GM03348 (cell line): ENCODE measurements at places on chromosomes 5 and 9.
A peak's percentile ranks its signal among the peaks of the same experiment; 100 is the strongest.

GRCh38 chr9:106862821-106863720 is at the start of gene ZNF462:
TSS of gene ZNF462 (plus strand) at chr9:106863166. CDS start at chr9:106923384, 60,218 bp downstream.
- peak; percentile 58 for DNase-seq

DNA sequence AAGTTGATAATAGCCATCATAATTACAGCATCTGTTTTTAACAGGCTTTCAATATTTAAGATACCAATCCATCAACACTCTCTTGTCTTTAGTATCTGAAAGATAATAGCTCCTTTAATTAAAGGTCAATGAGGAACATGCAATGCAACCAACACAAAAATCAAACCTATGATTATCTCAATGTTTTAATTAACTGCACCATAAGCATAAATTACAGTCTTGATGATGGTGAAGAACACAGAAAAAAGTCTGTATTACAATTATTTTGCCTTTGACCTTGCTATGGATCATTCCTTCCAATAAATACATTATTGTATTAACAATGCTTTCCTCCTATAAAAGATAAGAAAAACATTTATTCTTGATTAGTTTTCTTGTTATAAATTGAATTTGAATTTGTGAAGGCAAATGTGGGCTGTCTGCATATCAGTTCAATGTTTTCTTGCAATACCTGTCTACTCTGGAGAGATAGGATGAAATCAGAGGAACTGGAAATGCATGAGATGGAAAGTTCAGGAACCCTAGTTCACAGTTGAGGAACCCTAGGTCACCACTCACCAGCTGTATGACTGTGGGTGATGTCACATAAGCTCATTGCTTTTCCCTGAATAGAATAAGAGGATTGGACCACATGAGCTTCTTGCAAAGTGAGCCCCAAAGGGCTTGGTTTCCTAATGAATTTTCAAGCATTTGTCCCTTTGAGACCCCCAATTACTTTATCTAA is 58.5 kb upstream of the ANXA1 start:
- DNase-seq: no peak

DNA sequence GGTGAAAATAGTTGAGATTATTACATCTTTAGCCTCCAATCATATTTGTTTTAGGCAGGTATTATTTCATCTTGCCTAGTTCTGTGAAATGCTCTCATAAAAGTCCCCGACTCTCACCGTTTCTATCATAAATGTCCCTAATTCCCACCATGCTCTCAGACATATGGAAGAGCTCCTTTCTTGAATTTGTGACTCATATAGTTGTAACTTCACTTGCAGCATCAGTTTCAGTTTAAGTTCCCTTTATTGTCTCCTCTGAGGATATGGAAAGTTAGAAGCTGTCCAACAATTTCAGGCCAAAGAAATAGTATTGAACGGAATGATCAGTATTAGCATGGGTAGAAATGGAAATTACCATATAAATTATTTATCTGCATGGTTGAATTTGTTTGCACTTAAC is 187.5 kb upstream of the NR4A3 start:
- no peak for DNase-seq

GRCh38 chr5:57302164-57302563 is 128.3 kb downstream of the GPBP1 start:
- DNase-seq: no peak

GRCh38 chr5:79898611-79899010 is 92.5 kb downstream of the MTX3 start:
- DNase-seq: no peak

- peak; percentile 82 for DNase-seq
Observed at GRCh38 chr9:76699971-76700370, 64.3 kb upstream of the PCA3 start.

GRCh38 chr9:89837162-89837933 is 232.5 kb downstream of the GADD45G start:
- no peak for DNase-seq

- DNase-seq: no peak
Observed at GRCh38 chr9:83744206-83744605, 36.4 kb upstream of the UBQLN1 start.

GRCh38 chr5:983238-983524 is 25.4 kb upstream of the NKD2 start:
- no peak for DNase-seq

DNA sequence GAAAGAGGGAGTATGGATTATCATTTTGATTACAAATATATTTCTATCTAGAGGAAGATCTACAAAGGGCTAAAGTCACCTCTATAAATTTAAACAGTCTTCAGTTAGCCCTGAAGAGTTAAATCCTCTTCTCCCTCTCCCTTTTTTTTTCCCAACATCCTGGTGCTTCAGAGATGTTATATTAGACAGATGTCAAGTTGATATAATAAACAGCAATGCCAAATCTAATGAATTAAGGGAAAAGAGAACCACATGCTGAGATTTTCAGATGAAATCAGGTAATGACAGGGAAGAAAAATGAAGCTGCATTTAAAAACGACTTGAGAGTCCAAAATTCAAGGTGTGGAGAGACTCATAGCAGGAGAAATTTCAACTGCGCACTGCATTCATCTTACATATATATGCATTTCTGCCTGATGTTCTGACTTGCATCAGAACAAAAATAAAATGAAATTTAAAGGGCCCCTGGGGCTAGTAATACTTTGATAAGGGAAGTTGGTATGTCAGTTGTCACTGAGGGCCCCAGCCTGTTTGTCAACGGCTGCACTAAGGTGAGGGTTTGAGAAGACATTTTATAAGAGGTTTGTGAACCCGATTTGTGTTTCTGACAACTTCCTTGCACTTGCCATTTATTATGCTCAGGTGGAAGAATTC is 338.9 kb upstream of the PANK3 start:
- DNase-seq: no peak

- DNase-seq: peak; percentile 84
Observed at GRCh38 chr5:168765551-168766425, 186.6 kb upstream of the PANK3 start.

GRCh38 chr9:28563291-28563934 is 990.1 kb upstream of the C9orf72 start:
- no peak for DNase-seq

GRCh38 chr9:109276469-109277440 is 44.1 kb downstream of the EPB41L4B start:
- DNase-seq: no peak

DNA sequence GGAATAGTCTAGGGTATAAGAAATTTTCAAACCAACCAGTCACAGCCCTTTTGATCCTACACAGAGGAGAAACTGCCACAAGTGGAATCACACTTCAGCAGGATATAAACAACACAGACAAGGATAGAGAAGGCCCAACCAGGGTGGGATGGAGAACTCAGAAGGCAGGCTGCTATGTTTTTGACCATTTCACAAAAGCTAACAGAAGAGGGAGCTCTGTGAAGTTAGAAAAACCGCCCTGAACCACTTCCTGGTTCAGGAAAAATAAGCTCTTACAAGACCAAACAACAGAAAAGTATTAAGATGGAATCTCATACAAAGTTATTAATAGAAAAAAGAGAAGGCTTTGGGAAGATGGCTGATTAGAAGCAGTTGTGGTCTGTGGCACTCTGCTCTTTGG is 960 bp upstream of the IFNB1 start:
- DNase-seq: no peak
